ENCODE measurements at places on chromosomes 5 and 9. TPM values are rescaled to one million over a fixed set of nuclear protein-coding genes. Genes with fewer than 3 reads are reported as not detected.
A peak's percentile ranks its signal among the peaks of the same experiment; 100 is the strongest.

Gene GDNF
- total RNA-seq, result 0.83 TPM

Gene PRUNE2
- 95.6 TPM for total RNA-seq

GRCh38 chr5:123227216-123227615 lies 138.2 kb downstream of the PRDM6 start:
- DNase-seq, result no peak

DNA sequence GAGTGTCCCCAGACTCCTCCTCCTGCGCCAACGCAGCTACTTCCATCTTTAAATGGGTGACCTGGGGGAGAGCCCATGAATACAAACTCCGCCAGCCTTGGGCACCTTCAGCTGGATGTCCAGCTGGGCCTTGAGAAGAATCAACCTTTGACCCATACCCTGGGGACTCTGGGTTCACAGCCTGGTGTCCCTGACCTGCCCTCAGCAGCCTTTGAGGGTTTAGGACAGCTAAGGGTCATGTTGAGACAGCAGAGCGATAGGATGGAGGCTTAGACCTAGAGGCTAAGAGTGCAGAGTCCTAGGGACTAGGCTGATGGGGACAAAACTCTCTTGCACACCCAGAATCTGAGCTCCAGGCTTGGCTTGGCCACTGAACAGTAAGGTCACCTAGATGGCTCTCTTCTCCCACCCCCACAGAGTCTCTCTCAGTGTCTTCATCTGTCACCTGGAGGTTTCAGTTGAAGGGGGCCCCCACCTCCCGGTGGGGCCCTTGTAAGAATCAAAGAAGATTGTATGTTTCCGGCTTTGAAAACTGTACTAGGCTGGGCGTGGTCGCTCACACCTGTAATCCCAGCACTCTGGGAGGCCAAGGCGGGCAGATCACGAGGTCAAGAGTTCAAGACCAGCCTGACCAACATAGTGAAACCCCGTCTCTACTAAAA lies 6.7 kb upstream of the AQP3 start:
- no peak for DNase-seq

DNA sequence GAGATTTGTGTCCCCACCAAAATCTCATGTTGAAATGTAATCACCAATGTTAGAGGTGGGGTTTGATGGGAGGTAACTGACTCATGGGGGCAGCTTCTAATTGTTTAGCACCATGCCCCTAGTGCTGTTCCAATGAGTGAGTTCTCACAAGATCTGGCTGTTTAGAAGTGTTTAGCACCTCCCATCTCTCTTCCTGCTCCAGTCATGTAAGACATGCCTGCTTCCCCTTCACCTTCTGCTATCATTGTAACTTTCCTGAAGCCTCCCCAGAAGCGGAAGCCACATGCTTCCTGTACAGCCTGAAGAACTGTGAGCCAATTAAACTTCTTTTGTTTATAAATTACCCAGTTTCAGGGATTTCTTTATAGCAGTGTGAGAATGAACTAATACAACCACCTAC lies 170.5 kb downstream of the NDUFS4 start:
- DNase-seq, result no peak

GRCh38 chr5:112951124-112951702 lies 25.4 kb upstream of the DCP2 start:
- DNase-seq, result no peak

DNA sequence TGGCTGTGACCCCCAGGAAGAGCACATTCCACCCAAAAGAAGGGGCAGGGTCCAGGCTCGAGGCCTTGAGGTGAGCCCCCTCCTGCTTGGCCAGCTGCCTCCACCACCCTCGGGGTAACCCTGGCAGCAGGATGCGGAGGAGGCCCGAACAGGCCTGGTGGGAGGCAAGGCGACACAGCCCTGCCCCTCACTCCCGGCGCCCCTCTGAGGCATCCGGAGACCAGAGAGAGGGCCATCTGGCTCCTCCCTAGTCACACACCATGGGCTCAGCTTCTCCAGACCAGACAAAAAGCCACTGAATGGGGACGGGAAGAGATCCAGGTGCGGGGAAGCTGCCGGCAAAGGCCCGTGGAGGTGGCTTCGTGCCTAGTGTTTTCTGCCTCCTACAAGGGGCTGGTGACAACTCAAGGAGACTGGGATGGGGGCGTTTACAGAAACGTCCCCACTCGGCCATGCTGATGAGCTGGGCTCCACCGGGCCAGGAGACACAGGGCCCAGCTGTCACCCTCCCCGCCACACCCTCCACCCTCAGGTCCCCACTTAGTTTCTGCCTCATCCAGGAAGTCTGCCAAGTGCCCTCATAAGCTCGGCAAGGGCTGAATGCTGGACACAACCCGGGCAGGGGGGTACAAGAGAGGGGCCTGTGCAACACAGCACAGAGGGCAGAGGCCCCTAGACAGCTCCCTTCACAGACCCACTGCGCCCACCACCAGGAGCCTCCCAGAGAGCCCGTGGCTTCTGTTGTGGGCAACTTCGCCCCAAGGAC lies 41.9 kb downstream of the NACC2 start:
- peak; percentile 29 for DNase-seq

DNA sequence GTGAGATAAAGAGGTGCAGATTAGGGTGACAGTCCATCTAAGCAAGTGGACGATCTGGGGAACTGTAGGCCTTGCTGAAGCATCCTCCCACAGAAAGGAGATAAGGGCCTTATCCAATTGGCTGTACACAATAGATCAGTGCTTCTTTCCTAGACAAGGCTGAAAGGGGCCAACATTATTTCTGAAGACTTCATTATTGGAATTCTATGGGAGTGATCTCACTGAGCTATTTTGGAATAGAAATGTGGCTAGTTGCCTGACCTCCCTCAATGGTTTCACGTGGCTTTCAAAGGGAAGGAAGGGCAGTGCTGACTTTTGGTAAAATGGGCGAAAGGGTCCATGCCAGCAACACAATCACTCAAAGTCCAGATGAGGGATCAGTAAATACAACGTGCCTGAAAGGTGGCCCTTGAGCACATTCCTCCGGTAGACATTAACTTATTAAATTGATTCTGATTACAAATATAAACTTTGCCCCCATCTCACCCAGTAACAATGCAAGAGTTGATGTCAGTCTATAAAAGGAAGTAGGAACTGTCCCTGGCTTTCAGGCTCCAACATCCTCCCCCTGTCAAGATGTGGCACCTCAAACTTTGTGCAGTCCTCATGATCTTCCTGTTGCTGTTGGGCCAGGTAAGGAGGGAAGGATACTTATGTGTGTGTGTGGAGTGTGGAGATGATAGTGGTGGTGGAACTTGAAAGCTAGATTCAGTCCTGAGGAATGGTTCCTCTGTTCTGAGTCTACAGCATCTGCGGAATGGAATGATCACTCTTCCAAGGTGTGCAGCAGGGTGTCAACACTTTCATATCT lies at the start of gene LEAP2:
TSS of gene LEAP2 (plus strand) at position 550 of the 811 bp plus-strand sequence. CDS start at position 577, 27 bp downstream.
- no peak for DNase-seq

GRCh38 chr5:87339986-87340385 lies 72.3 kb downstream of the RASA1 start:
- no peak for DNase-seq

Measured in fibroblast of lung (primary cell).